Activated naive CD8-positive, alpha-beta T cell treated with anti-CD3 and anti-CD28 coated beads, Interleukin-2, amount 50 U/mL, for 24 hours (primary cell): ENCODE measurements at places on chromosomes 5 and 9.

- peaks cover 2% of the 10 kb centered on the region for H3K27me3 ChIP-seq
- no peaks in the 10 kb centered on the region for H3K4me1 ChIP-seq
- no peak overlapping the region for H3K4me3 ChIP-seq
- H3K27ac ChIP-seq, result no peak overlapping the region
These were observed 71.5 kb upstream of the ANXA1 start for GRCh38 chr9:73080110-73080694.

- no peak overlapping the region for H3K27ac ChIP-seq
- H3K4me1 ChIP-seq, result no peaks in the 10 kb centered on the region
- H3K27me3 ChIP-seq, result no peaks in the 10 kb centered on the region
- no peak overlapping the region for H3K4me3 ChIP-seq
These were observed 11.3 kb upstream of the ANKH start for GRCh38 chr5:14882658-14883580.

DNA sequence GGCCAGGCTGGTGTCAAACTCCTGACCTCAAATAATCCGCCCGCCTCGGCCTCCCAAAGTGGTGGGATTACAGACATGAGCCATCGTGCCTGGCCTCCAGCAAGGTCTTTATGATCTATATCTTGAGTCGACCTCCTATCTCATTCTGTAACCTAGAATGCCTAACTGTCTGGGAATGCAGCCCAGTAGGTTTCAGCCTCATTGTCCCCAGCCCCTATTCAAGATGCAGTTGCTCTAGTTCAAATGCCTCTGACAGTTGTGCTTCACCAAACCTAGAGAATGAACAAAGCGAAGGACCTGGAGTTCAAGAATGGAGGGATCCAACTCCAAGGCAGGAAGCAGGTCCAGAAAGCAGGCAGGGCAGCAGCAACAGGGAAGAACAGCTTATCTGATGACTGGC is 30.8 kb downstream of the GLRX start:
- H3K36me3 ChIP-seq, result no peaks in the 10 kb centered on the region
- DNase-seq, result no peak
- no peak overlapping the region for H3K4me3 ChIP-seq
- no peaks in the 10 kb centered on the region for H3K27me3 ChIP-seq
- peaks cover 4% of the 10 kb centered on the region for H3K4me1 ChIP-seq

- no peak overlapping the region for H3K27ac ChIP-seq
- no peak for DNase-seq
- peaks cover 83% of the 10 kb centered on the region for H3K36me3 ChIP-seq
- H3K4me1 ChIP-seq, result no peaks in the 10 kb centered on the region
- no peak overlapping the region for H3K4me3 ChIP-seq
These were observed 10.3 kb downstream of the SMC2 start for GRCh38 chr9:104104360-104104759.

GRCh38 chr5:54063817-54064216 is 246.6 kb downstream of the ARL15 start:
- H3K27ac ChIP-seq, result no peak overlapping the region
- H3K4me3 ChIP-seq, result no peak overlapping the region
- H3K4me1 ChIP-seq, result no peaks in the 10 kb centered on the region
- DNase-seq, result no peak

- H3K4me1 ChIP-seq, result no peaks in the 10 kb centered on the region
- H3K27ac ChIP-seq, result no peak overlapping the region
- no peaks in the 10 kb centered on the region for H3K36me3 ChIP-seq
- no peak for DNase-seq
These were observed 17.7 kb downstream of the MARVELD2 start for GRCh38 chr5:69432412-69433206.

- H3K27me3 ChIP-seq, result no peaks in the 10 kb centered on the region
- H3K27ac ChIP-seq, result no peak overlapping the region
- no peaks in the 10 kb centered on the region for H3K4me1 ChIP-seq
- no peak overlapping the region for H3K4me3 ChIP-seq
- no peaks in the 10 kb centered on the region for H3K36me3 ChIP-seq
These were observed 2111.3 kb downstream of the MAT2B start for GRCh38 chr5:165616490-165617405.
